Fibroblast of upper back skin (primary cell): ENCODE measurements at places on chromosomes 7 and 10.
A peak's percentile ranks its signal among the peaks of the same experiment; 100 is the strongest.

DNA sequence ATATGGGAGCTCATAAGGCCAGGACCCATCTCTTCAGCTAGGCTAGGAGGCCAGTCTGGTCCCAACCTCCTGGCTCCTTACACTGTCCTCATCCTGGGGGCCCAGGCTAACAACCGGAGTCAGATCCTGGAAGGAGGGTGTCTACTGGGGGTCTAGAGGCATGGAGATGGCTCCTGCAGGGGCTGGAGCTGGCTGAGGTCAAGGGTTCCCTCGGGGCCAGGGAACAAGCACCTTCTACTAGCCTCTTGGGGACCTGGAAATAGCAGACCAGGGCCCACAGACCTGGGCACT lies 37.2 kb downstream of the CLRN3 start:
- no peak for DNase-seq

DNA sequence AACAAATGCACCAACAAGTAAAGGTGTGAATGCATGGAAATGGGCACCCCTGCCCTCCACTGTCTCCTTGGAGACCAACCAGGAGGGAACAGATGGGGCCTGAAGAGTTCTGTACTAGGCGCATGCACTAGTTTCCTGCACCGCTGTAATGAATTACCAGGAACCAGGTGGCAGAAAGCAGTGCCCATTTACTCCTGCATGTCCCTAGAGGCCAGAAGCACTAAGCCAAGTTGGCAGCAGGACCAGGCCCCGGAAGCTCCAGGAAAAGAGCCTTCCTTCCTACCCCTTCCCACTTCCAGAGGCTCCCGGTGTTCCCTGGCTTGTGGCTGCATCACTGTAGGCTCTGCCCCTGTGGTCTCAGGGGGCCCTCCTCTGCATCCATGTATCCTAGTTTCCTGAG lies 237.5 kb upstream of the PPP2R2D start:
- DNase-seq, result no peak

DNA sequence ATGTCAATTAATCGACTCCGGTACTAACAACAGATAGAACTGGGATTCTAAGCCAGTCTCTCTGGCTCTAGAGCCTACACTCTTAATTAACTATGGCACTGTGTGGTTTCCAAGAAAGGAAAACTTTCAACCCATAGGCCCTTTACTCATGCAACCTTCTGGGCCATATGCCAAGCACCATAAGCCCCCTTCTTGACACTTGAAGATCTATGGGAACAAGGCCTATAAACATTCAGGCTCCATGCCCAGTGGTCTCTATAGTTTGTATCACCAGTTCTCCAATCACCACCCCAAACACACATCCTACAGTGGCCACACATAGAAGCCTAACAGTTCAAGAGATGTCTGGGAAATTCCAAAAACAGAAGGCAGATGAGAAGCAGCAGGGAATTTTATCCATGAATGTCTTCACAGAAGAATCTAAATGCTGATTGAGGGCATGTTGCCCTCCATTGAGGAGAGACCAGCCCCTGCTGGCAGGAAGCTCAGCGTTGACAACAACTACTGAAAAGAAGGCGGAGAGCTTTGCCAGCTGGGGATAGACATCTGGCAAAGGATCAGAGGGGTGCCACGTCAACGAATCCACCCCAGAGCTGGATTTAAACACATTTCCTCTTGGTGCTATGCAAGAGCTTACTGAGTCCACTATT lies 64.4 kb downstream of the GRM3 start:
- no peak for DNase-seq

DNA sequence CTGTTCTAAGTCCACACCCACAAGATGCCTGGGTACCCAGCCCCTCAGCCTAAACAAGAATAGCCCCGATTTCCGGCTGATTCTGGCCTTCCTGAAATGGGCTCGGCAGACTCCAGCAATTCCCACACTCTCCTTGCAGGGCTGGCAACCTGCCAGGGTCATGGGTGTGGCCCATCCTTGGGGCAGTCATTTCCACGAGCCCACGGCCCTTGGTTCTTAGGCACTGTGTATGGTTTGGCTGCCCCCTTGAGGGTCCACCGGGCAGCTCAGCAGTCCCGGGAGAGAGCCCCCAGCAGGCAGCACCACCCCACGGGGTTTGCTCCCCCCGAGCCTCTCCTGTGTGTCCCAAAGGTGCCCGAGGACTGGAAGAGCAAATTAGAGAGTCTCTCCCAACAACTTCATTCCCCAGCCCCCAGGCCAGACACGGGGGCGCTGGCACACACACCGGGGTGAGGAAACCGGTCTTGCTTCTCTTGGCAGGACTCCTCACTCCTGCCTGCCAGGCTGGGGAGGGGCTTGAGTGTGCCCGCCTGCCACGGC lies 142.2 kb downstream of the EMX2 start:
- DNase-seq, result peak; percentile 59

DNA sequence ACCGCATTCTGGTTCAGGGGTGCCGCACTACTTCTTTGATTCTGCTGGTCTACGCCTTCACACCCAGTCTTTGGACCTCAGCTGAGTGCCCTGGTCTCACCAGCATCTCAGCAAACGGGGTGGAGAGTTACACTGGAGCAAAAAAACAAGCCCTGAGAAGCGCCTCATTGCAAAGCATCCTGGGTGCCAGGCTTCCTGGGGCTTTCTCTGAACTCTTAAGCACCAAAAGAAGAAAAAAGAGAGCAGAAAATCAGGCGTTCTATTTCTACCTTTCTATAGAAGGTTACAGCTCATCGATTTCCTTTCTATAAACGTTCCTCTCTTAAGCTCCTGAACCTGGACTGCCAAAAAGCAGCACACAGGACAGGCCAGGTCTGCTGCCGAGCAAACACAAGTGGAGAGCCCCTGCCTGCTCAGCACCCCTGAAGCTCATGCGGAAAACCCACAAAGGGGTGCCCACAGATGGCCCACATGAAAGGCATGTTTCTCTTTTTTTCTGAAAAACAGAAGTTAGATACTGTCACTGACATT lies 217.9 kb downstream of the SFMBT2 start:
- DNase-seq, result no peak

DNA sequence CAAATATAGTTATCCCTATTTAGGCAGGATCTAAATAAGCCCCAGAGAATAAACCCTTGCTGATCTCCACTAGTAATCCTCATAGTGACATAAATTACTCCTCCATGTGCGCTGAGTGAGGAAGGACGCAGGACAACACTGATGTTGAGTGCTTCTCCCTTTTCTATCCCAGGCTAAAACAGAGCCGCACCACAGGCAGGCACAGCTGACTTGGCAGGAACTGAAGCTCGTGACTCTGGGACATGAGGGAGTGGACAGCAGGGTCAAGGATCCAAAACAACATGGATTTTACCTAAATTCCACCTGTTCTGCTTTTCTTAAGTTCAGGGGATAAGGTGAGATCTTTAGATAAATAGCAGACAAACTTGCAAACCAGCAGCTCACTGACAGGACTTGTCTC lies 46.0 kb downstream of the VOPP1 start:
- DNase-seq, result no peak

DNA sequence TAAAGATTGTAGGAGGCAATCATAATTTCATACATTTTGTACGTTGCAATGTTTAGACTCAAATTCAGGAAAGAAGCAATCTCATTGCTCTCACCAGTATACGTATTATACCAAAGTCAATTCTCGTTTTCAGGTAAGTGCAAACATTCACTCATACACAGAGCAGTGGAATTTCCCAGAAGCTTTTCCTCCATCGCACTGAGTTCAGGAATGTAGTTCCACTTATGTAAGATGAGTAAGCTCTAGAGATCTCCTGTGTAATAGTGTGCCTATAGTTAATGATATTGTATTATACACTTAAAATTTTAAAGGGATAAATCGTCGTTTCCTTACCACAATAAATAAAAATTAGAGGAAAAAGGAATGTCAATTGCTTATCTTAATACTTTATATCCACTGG lies 470.8 kb upstream of the KCND2 start:
- no peak for DNase-seq

GRCh38 chr10:78225594-78225993 lies 191.9 kb downstream of the RPS24 start:
- DNase-seq, result no peak

DNA sequence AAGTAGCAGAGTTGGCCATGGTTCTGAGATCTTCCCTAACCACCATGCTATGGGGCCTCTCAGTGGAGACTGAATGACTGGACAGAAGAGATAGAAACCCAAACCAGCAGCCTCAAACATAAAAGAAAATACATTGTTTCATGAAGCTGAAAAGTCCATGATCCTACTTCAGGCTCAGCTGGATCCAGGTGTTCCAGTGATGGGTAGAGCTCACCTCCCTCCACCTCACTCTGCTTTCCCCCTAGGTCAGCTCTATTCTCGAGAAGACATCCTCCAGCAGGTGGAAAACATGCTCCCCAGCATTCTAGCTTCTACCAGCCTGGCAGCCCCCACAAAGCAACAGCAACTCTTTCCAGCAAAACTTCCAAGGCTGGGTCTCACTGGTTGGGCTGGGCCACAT lies 132.1 kb downstream of the OAT start:
- no peak for DNase-seq

GRCh38 chr10:58704226-58704625 lies 191.6 kb downstream of the BICC1 start:
- peak; percentile 81 for DNase-seq

- peak; percentile 79 for DNase-seq
Measured at GRCh38 chr7:68964060-68964459, 634.2 kb upstream of the AUTS2 start.

- DNase-seq, result no peak
Measured at GRCh38 chr10:82575318-82575717, 700.3 kb downstream of the NRG3 start.

DNA sequence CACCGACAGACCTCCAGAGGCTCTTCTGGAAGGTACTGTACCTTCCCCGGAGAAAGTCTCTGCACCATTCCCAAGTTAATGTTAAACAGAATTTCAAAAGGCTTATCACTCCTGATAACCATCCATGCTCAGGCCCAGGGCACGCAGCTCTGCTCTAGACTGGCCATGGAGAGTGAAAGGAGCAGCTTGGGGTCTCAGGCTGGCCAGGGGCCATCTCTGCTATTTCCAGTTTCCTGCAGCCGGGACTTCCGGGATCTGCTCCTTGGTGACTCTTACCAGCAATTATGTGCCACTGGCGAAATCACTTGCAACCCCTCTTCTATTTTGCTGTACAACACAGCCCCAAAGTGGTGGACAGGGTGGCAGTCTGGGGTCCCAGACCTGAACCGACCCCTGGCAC lies 6.0 kb downstream of the CLDN15 start:
- DNase-seq, result peak; percentile 11

- no peak for DNase-seq
Measured at GRCh38 chr10:97190450-97190849, 4.7 kb upstream of the SLIT1 start.

GRCh38 chr10:99266383-99266782 lies 30.7 kb upstream of the HPSE2 start:
- DNase-seq, result no peak

DNA sequence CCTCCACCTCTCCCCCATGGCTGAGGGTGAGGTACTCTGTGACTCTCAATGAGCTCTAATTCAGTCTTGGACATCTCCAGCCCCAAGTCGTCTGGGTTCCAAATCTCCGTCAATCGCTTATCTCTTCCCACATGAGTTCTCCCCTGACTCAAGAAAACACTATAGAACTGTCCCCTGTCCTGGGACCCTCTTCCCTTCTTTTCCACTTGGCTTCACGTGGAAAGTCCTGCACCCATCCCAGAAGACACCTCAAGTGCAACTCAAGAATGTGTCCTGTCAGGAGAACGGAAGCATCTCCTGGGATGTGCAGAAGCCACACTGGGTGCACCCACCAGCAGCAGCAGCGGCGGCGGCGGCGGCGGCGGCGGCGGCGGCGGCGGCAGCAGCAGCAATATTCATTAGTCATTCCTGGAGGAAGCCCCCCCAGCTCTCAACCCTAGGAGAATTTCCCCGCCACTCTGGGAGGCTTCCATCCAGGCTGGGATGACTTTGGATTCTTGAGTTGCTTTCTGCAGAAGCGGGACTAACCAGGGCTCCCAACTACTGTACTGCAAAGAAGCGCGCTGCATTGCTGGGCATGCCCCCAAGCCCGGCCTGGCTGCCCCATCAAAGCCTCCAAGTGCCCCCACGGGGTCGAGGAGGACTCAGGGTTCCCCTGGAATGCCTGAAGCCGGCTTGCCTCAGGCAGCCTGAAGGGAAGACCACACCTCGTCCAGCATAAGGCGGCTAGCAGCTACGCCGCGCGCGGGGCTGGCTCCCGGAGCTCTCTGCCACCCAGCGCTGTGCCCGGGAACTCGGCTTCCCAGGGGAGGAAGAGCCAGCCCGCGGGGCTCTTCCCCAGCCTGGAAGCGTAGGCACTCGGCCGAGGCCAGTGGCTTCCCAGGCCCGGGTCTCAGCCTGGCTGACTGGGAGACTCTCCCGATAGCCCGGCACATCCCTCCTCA lies 1.0 kb downstream of the CRTAC1 start:
- DNase-seq, result no peak

GRCh38 chr7:158958618-158959017 lies 102.3 kb downstream of the DYNC2I1 start:
- no peak for DNase-seq

GRCh38 chr10:11906714-11907113 lies 83.6 kb downstream of the PROSER2 start:
- DNase-seq, result no peak

- DNase-seq, result no peak
Measured at GRCh38 chr10:78539247-78539766, 505.6 kb downstream of the RPS24 start.

DNA sequence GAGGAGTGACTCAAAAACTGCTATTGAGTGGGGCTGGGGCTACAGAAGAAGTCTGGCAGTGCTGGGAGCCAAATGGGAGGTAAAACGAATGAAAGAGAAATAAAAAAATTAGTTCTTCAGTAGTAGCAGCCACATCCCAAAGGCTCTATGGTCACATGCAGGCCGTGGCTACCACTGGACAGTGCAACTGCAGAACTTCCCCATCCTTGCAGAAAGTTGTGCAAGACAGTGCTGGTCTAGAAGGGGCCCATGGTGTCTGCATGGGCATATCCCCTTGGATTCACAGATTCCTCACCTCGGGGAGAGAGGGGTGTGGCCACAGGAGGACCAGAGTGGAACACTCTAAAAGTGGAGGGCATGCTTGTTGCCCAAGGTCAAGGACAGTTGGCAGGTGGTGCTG lies 47.6 kb downstream of the RPS24 start:
- DNase-seq, result no peak

DNA sequence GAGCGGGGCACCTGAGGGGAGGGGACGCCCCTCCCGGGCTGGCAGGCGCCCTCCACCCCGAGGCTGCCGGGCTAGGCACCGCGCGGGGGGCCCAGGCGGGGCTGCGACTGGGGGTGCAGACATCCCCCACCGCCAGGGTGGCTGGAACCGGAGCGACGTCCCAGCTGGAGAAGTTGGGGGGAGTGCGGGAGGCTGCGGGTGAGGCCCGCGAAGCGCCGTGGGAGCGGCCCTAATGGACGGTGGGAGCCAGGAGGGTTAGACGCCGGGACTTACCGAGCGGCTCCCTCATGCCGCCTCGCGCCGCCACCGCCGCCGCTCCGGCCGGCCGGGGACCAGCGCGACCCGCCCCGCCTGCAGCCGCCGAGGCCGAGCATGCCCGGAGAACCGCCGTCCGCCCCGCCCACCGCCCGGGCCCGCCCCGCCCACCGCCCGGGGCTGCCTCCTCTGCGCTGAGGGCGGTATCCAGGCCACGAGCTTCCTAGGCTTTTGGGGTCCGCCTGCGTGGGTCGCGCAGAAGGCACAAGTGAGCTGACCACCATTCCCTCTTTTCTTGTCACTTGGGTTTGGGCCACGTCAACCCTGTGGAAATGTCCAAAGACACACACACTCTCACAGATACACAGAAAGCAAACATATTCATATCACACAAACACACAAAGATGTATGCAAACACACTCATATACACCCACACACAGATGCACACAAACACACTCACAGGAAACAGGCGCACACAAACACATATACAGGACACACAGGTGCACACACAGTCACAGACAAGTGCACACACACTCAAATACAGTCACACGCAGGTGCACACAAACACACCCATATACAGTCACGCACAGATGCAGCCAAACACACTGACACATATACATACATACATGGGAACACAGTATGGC lies at the start of gene JCAD:
Gene JCAD (minus strand): TSS at position 378 of the 899 bp plus-strand sequence. CDS start 11,774 bp downstream, outside the sequence.
- DNase-seq, result peak; percentile 39
